ENCODE measurements at places on chromosomes 5 and 9. TPM values are rescaled to one million over a fixed set of nuclear protein-coding genes. Genes with fewer than 3 reads are reported as not detected.

FCN1 gene
- total RNA-seq, result not detected

- peak; percentile 58 for DNase-seq
These were observed 51.4 kb downstream of the ROR2 start for GRCh38 chr9:91898451-91899218.

- no peak for DNase-seq
These were observed 628.5 kb downstream of the CHSY3 start for GRCh38 chr5:130532786-130533185.

DNA sequence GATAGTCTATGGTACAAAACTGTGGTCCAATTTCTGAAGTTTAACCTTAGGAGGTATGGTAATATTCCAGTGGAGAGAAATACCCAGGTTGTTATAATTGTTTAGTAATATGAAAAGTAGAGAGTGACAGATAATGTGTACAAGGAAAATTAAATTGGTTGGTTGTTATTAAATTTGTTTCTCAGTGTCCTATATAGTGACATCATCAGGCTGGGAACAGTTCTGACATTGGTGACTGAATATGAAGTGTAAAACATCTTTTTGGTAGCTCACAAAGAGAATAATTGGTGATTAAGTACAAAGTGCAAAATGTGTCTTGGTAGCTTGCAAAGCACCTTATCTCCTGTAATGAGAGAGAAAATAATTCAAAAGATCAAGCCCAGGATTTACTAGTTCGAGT, 1806.1 kb upstream of the CDH6 start:
- no peak for DNase-seq

GRCh38 chr5:176888865-176889165, 10.3 kb downstream of the HK3 start:
- DNase-seq, result no peak

GRCh38 chr9:21018177-21018576, 13.3 kb downstream of the HACD4 start:
- no peak for DNase-seq

- peak; percentile 13 for DNase-seq
These were observed 16.4 kb upstream of the DOLPP1 start for GRCh38 chr9:129064499-129064908.

- DNase-seq, result no peak
These were observed 8.3 kb upstream of the ADRA1B start for GRCh38 chr5:159907689-159908590.

GRCh38 chr5:169649486-169649885, 12.4 kb downstream of the DOCK2 start:
- DNase-seq, result no peak
